Cortex of kidney (tissue), 1 donor: ENCODE measurements at places on chromosomes 7 and 10.

GRCh38 chr7:23687011-23687410 is 7.0 kb downstream of the FAM221A start:
- DNase-seq, result no peak

- no peak for DNase-seq
Observed at GRCh38 chr10:78553792-78554191, 515.0 kb upstream of the ZMIZ1 start.

DNA sequence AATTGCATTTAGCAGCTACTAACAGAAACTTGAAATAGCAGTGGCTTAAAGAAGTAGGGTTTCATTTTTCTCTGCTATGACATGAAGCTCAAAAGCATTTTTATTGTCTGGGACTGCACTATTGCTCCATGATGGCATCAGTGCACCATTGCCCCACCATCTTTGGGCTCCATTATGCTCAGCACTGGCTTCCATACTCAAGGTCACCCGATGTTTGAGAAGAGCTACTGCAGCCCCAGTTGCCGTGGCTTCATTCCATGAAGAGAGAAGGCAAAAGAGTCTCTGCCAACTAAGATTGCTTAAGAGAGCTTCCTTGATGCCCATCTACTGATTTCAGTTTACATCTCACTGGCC is 192.2 kb upstream of the LRGUK start:
- no peak for DNase-seq

DNA sequence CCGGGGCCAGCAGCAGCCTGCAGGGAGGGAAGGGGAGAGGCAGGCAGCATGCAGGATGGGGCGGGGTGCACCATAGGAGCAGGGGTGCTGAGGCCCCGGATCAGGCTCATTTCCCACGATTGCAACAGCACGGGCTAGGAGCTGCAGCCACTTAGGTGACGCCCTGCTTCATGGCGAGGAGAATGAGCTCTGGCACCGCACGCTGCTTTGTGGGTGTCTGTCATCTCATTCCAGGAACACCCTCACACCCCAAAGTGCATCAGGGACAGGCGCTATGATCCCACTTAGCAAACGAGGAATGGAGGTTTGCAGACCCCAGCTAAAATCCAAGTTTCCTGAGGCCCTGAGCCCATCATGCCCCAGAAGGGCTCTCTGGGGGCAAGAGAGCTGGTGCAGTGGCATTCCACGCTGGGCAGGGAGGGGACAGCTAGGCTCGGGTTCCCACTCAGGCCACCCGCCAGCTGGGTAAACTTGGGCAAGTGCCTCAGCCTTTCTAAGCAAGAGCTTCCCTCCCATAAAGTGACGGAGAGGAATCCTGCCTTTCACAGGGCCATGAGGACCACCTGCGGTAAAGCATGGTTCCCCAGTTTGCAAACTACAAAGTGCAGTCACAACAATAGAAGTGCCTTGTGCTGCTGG is 9.3 kb downstream of the KCNH2 start:
- no peak for DNase-seq

DNA sequence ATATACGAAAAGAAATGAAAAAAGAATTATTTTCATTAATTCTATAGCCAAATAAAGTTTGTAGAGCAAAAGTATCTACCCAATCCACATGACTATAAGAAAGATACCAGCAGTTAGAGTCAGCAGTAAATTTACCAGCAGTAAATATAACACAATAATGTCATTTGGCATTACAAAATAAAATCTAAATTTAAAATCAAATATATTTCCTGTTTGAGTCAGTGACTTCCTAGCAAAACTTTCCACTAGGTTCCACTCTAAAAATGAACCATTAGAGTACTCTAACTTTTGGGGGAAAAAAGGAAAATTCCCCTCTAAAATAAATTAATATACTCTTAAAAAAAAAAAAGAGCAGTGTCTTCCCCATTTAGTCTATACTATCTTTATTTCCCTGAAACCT is 144.8 kb downstream of the CPEB3 start:
- no peak for DNase-seq

DNA sequence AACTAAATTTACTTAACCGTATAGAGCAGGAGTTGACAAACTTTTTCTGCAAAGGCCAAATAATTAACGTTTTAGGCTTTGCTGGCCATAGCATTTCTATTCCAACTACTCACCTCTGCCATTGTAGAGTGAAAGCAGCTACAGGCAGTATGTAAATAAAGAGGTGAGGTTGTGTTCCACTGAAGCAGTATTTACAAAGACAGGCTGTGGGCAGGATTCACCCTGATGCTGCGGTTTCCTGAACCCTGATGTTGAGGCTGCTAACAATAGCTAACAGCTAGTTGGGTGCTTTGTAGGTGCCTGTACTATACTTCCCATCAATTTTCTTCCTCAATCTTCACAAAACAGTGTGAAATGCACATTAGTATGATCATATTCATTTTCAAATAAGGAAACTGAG is 47.0 kb upstream of the LAMB1 start:
- DNase-seq, result no peak

DNA sequence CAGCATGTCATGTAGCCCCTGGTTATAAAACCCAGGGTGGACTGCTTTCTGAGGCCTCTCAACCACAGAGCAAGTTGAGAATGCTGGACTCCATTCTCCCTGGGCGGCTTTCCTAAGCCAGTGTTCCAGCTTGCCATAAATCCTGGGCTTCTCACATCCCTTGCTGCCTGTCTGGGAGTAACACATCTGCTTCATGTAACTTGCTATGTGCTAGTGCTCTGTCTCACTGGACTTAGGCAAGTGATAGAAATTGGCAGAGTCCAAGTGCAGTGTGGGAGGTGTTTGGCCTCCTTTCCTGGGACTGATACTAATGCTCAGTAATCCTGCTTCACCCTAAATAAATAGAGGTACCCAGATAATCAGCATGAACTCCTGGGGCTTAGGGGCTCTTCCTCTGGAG is 277.1 kb upstream of the POM121L12 start:
- no peak for DNase-seq

DNA sequence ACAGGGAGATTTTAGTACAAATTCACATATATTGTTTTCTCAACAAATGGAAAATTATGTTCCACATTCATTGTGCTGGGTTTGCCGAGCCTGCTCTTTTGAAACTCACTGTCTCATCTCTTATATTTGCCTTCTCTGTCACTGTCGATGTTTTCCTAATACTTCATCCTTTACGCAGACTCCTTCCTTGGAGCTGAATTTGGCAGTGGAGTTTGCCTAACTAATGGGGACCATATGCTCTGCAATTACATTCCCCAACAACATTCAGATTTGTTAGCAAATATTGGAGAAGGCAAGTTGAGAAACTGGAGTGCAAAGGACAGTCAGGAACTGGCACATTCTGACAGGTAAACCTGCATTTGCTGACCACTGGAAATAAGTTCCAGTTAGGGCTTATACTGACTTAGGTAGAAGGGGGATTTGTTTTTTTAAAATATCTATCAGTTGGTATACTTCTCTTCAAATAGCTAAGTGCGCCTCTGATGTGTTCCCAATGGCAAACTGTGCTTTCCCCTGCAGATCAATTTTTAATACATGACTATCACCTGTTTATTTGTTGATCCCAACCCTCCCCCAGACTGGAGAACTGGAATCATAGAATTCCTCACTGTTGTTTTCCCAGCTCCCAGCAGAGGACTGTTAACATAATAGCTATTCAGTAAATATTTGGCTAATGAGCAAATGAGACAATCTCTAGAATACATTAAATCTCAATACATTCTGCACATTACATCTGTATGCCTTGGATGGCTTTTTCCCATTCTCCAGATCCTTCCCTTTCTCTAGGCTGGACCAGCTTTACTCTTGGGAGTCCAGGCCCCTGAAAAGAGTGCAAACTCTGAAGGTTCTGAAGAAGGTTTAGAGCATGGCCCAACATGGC is 769.3 kb downstream of the KCNMA1 start:
- DNase-seq, result no peak

GRCh38 chr7:14125998-14126397 is 136.5 kb upstream of the ETV1 start:
- DNase-seq, result no peak

DNA sequence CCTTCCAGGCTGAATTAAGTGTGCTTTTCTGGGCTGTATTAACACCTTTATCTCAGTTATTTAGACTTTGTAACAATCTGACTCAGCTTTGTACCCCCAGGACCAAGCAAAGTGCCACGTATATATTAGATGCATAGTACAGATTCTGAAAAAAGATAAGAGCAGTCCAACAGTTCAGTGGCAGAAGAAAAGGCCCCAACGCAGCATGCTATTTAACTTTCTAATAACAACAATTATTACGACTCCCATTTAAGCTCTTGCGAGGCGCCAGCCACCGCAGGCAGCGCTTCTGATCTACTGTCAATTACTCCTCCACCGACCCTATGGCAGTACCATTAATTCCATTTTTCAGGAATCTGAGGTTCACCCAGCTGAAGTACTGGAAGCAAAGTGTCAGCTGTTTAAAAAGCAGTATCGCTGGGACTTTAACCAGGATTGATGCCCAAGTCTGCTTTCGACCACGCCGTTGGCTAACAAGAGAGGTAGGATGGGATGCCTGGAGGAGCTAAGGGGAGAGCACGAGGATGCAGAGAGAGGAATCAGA is 638 bp downstream of the LIPA start:
- no peak for DNase-seq

DNA sequence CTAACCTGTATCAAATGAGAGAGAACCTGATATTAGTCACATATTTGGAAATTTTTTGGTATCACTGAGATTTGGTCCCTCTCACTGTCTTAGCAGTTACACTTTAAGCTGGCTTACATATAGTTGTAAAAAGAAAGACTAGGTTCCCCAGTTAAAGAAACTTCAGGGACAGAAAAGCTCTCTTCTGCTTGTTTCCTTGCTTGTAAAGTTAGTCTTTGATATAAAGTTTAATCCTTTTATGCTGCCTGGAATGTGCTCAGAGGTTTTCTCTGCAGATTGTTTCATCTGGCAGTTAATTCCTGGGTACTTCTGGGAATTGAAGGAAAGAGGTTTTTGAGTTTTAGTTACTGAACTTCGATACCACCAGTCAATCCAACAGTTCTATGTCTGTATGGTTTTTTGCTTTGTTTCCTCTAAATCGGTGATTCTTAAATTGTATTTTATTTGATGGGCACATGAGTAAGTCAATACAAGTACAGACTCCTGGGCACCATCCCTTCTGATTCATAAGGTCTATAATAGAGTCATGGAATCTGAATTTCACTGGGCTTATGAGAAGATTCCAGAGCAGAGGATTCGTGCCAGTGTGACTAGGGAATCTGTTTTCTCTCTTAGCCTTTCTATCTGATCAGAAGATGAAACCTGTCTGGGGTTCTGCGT is 1080.9 kb upstream of the C7orf33 start:
- DNase-seq, result no peak
